ENCODE measurements at places on chromosomes 4 and X. TPM values are rescaled to one million over a fixed set of nuclear protein-coding genes. Genes with fewer than 3 reads are reported as not detected.

Gene WDFY3
- 5.0 TPM for polyA plus RNA-seq

Gene UGT2A1
- polyA plus RNA-seq, result not detected

Gene AFF2
- not detected for polyA plus RNA-seq

Gene RBM46
- not detected for polyA plus RNA-seq

Gene TREX2
- 1.2 TPM for polyA plus RNA-seq

Gene SPIN4
- 1.5 TPM for polyA plus RNA-seq

Gene FAM47A
- polyA plus RNA-seq, result not detected

Gene RHOXF2B
- polyA plus RNA-seq, result not detected

Gene PAK3
- polyA plus RNA-seq, result 0.55 TPM

Gene DDIT4L
- 1.1 TPM for polyA plus RNA-seq

Gene PABPC1L2B
- polyA plus RNA-seq, result not detected

Gene NAA15
- 10.1 TPM for polyA plus RNA-seq

Gene DCAF8L2
- not detected for polyA plus RNA-seq

Gene REST
- polyA plus RNA-seq, result 3.1 TPM

Gene SPANXD
- polyA plus RNA-seq, result not detected

Gene CCDC110
- polyA plus RNA-seq, result 2.1 TPM

Gene TMEM271
- not detected for polyA plus RNA-seq

Gene ODAM
- 11.9 TPM for polyA plus RNA-seq

Gene NRK
- 0.15 TPM for polyA plus RNA-seq

Gene MAGEA6
- polyA plus RNA-seq, result not detected

Gene SFRP2
- not detected for polyA plus RNA-seq

Gene ARSJ
- 1.9 TPM for polyA plus RNA-seq

Gene FOXP3
- polyA plus RNA-seq, result not detected

Gene CYTL1
- 0.95 TPM for polyA plus RNA-seq

Gene LONRF3
- polyA plus RNA-seq, result 0.55 TPM

Gene SULT1B1
- polyA plus RNA-seq, result 57.6 TPM
